ENCODE measurements at places on chromosomes 3 and 15.

DNA sequence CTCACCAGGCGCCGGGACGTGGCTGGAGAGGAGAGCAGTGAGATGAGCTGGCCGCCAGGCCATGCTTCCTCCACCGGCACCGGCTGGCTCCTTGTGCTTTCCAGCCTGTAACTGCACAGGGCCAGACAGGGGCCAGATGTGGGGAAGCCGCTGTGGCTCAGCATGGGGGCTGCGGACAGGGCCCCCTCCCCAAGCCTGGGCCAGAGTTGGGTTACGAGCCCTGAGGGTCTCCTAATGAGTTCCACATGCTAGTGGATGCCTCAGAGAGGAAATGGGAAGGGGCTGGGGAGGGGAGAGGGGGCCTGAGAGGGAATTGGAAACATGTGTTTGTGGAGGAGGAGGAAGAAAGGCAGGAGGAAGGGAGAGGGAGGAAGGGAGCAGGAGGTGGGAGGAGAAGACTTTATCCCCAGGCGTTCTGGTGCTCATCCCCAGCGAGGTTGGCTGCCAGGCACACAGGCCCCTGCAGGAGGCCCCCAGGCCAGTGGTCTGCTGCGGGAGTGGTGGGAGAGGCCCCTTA, 11.7 kb upstream of the DUSP7 start:
- no peak for DNase-seq

- no peak for DNase-seq
These were observed 16.6 kb upstream of the AEN start for GRCh38 chr15:88604381-88605188.

DNA sequence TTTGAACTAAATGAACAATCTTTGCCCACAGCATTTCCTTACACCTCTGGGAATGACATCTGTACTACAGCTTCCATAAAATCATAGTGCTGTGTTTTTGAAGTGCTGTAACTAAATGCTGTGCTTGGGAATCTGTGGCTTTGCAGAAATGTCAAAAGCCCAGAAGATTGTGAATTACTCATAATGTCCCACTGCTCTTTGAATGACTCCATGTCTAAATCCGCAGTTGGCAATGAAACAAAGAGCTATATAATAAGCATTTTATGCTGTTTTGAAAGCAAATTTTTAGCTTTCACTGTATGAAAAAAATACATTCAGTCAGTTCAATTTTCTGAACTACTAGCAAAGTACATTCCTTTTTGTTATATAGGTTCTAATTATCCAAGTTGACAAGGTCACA, 88.6 kb upstream of the ADAMTS17 start:
- no peak for DNase-seq

GRCh38 chr3:128232376-128233178, 79.3 kb downstream of the EEFSEC start:
- no peak for DNase-seq

- no peak for DNase-seq
These were observed 2.4 kb upstream of the RPUSD3 start for GRCh38 chr3:9846231-9846630.

- peak; percentile 68 for DNase-seq
These were observed 25.2 kb downstream of the OXNAD1 start for GRCh38 chr3:16290007-16290826.

DNA sequence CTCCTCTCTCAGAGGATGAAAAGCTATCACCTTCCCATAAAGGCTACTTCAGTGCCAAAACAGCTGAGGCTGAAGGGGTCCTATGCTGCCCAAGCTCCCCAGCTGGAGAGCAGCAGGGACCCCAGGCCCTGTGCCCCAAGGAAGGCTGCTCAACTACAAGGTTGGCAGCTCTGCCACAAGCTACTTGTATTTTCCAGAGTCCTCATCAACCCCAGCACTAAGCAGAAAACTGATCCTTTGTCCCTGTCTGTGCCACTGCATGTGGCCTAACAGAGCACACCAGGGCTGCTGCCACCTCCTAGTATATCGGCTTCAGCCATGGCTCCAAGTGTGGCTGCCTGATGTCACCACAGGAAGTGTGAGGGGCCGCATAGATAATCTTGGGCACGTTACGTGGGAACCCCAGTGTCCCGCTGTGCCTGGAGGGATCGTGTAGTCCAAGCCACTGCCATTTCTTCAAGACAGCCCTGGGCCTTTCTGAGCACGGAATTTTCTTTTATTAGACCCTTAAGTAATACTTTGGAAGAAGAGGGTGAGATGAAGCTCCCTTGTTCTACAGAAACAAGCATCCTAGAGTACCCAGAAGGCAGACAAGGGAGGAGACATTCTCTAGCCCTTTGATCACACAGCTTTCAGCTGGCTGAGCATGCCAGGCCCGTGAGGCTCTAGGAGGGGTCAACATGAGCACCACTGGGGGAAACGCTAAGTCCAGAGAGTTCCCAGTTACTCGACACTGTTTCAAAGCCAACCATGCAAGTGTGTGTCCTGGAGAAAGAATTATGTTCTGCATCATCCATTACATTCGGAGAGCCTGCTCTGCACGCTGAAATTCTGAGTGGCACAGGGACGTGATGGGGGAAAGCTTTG, 60.7 kb downstream of the CAPN7 start:
- DNase-seq: no peak

DNA sequence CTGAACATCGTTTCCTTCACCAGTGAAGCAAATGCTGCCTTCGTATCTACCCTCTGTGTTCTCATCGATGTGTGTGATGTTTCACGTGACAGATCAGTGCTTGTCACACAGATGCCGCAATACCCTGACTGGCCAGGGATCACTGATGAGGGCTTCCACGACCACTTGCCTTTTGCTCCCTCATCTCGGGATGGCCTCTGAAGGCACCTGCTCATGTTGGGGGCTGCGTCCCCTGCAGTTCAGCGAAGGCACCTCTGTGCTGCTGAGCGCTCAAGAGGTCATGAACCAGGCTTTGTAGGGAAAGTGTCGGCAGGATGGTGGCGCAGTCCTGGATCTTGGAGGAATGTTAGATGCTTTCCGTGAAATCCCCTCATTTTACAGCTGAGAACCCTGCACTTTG, 79.2 kb upstream of the KLF13 start:
- DNase-seq: no peak

All from inflammatory macrophage (primary cell).